Mesothelial cell of epicardium (in vitro differentiated cells): ENCODE measurements at places on chromosomes 3 and 15. TPM values are rescaled to one million over a fixed set of nuclear protein-coding genes. Genes with fewer than 3 reads are reported as not detected.
A peak's percentile ranks its signal among the peaks of the same experiment; 100 is the strongest.

TMEM212 gene
- not detected in 3 replicates for total RNA-seq

CSNK1G1 gene
- 22.9 to 27.1 TPM (median 25.5 TPM) in 3 replicates for total RNA-seq

FBXO40 gene
- total RNA-seq = not detected in 3 replicates

MEGF11 gene
- 1.2 to 3.7 TPM (median 1.5 TPM) in 3 replicates for total RNA-seq

GRCh38 chr3:20904671-20905070 lies 718.7 kb upstream of the SGO1 start:
- no peak for DNase-seq
- H3K4me3 ChIP-seq = no peak overlapping the region
- H3K36me3 ChIP-seq = no peaks in the 10 kb centered on the region
- H3K27me3 ChIP-seq = no peaks in the 10 kb centered on the region

DNA sequence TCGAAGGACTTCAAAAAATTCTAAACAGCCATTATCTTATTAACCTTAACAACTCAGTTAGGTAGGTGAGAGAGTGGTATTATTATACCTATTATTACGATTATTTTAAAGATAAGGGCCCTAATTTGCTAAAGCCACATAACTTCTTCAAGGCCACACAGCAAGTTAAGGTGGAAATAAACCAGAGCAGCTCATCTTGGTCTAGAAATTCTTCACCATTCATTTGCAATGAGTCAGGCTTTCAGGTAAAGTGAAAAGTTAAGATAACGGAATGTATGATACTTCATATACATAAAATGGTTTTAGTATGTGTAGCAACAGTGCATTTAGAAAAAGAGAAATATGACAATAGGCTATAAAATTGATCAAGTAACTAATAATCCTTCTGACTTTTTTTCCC lies 920.2 kb downstream of the ROBO1 start:
- no peak for DNase-seq
- no peaks in the 10 kb centered on the region for H3K36me3 ChIP-seq
- H3K27ac ChIP-seq = peak overlapping the region; percentile 80
- H3K4me1 ChIP-seq = peaks cover 57% of the 10 kb centered on the region
- no peaks in the 10 kb centered on the region for H3K27me3 ChIP-seq

DNA sequence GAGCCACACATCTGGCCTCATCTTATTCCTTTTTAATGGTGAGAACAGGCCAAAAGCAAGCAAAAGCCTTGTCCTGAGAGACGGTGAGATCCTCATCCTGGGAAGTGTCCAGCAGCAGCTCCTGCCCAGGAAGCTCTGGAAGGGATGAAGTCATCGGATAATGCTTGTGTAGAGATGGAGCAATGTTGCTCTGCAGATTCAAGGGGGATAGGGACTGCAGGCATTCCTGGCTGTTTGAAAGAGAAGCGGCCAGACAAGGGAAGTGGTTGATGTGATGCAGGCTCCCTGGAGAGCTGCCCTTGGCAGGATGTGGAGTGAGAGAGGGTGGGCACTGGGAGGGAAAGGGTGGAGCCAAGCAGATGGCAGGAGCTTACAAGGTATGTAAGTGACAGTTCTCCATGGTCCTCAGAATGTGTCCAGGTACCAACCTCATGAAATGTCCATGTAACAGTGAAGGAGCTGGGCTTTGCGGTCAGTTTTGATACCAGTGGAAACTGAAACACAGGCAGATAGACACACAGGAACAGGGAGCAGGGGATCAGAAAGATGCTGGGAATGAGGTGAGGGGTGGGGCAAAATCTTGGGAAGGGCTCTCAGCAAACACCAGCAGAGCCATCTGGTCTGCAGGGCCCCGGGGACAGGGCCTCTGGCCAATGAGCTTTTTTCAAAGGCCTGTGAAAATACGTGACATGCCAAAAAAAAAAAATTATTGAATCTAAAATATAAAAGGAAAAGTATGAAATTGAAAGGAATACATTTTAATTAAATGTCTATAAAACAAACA lies 32.2 kb upstream of the LACTB start:
- H3K4me1 ChIP-seq = peaks cover 33% of the 10 kb centered on the region
- H3K27me3 ChIP-seq = no peaks in the 10 kb centered on the region
- H3K4me3 ChIP-seq = no peak overlapping the region
- H3K27ac ChIP-seq = peak overlapping the region; percentile 65
- no peaks in the 10 kb centered on the region for H3K36me3 ChIP-seq
- no peak for DNase-seq

DNA sequence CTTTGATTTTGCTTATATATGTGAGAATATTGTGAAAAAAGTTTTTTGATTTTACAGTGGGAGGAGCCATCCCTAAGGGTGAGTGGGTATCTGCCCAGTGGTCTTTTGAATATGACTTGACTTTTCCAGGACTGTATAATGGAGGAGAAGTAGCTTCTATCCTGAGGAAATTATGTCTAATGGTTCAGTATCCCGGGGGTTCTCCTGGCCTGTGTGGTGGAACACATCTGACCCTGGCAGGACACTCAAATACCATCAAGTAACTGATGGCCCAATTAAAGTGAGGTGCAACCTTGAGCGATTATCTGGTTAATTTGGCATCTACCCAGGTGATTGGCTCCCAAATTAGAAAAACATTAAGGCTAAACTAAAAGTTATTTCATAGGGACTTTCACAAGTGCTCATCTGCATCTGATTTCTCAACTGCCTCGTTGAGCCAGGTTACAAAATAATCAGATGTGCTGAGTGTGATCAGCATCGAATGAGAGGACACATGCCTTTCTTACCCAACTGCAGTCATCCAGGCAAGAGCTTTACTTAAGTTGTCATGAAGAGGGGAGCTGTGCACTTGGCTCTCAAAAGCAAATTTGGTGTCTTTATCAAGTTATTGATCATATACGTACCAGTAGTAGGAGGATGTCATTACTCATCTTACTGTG lies 201.4 kb downstream of the IL5RA start:
- H3K4me1 ChIP-seq = no peaks in the 10 kb centered on the region
- no peak overlapping the region for H3K4me3 ChIP-seq
- no peak overlapping the region for H3K27ac ChIP-seq
- DNase-seq = no peak
- H3K27me3 ChIP-seq = no peaks in the 10 kb centered on the region
- peaks cover 2% of the 10 kb centered on the region for H3K36me3 ChIP-seq

DNA sequence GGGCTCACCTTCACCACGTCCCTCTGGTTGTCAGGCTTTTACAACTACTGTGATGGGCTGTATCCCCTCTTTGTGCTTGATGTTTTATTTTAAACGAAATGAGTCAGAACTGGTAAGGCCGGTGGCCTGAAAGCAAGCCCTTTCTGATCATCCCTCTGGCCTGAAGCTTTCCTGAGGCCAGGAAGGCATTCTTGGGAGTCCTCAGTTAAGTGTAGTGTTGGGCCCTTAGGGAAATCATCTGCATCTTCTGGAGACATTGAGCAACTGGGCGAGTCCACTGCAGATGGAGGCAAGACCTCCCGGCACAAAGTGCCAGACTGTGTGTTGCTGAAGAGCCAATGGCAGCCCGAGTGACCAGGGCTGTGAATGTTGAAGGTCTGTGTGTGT lies 33.0 kb upstream of the AMOTL2 start:
- H3K27ac ChIP-seq = peak overlapping the region; percentile 27
- H3K4me3 ChIP-seq = peak overlapping the region; percentile 63
- peaks cover 36% of the 10 kb centered on the region for H3K27me3 ChIP-seq
- no peak for DNase-seq
- peaks cover 23% of the 10 kb centered on the region for H3K4me1 ChIP-seq

- DNase-seq = no peak
- H3K27ac ChIP-seq = no peak overlapping the region
- H3K4me1 ChIP-seq = peaks cover 5% of the 10 kb centered on the region
- peaks cover 7% of the 10 kb centered on the region for H3K27me3 ChIP-seq
- no peaks in the 10 kb centered on the region for H3K36me3 ChIP-seq
- H3K4me3 ChIP-seq = no peak overlapping the region
Measured at GRCh38 chr3:194348354-194348753, 2.8 kb downstream of the CPN2 start.

GRCh38 chr3:88113311-88114162 lies 36.2 kb upstream of the C3orf38 start:
- DNase-seq = no peak
- no peaks in the 10 kb centered on the region for H3K4me1 ChIP-seq
- peaks cover 5% of the 10 kb centered on the region for H3K36me3 ChIP-seq
- H3K4me3 ChIP-seq = no peak overlapping the region

DNA sequence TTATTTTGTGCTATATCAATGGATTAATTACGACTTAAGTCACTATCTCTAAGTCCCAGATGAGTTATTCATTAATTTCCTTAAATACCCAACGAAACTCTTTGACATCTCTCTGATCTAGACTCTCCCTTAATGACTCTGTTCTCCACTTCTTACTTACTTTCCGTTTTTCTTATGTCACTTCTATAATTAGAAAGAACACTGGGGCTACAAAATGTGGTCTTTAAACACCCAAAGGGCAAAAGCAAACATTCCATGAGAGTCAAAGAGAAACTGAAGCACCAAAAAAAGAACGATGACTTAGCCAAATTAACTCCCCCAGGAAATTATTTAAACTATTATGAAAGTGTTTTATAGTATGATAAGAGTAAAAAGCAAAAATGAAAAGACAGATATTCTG lies 166.4 kb upstream of the UBE2E2 start:
- H3K27ac ChIP-seq = no peak overlapping the region
- peaks cover 8% of the 10 kb centered on the region for H3K27me3 ChIP-seq
- H3K4me3 ChIP-seq = no peak overlapping the region
- peaks cover 9% of the 10 kb centered on the region for H3K4me1 ChIP-seq
- H3K36me3 ChIP-seq = no peaks in the 10 kb centered on the region

GRCh38 chr15:66408254-66408653 lies 21.5 kb downstream of the MAP2K1 start:
- H3K27me3 ChIP-seq = no peaks in the 10 kb centered on the region
- H3K36me3 ChIP-seq = no peaks in the 10 kb centered on the region
- H3K4me3 ChIP-seq = no peak overlapping the region
- H3K27ac ChIP-seq = no peak overlapping the region
- DNase-seq = no peak

DNA sequence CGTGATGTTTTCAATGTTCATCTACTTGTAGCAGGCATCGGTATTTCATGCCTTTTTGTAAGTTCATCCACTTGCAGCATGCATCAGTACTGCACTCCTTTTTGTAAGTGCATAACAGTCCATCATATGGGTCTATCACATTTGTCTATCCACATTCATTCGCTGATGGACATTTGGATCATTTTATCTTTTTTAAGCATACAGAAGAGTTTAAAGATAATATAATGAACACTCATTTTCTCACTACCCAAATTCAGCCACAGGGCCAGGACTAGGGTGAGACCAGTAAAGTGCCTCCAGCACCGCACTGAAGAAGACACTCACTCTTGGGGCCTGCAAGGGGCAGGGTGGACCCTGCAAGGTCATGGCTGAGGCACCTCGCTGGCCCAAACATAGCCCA lies 309.6 kb downstream of the UACA start:
- no peaks in the 10 kb centered on the region for H3K36me3 ChIP-seq
- peaks cover 6% of the 10 kb centered on the region for H3K4me1 ChIP-seq
- no peak overlapping the region for H3K4me3 ChIP-seq
- peaks cover 15% of the 10 kb centered on the region for H3K27me3 ChIP-seq
- no peak for DNase-seq

- no peak for DNase-seq
- H3K27ac ChIP-seq = peak overlapping the region; percentile 88
- no peaks in the 10 kb centered on the region for H3K27me3 ChIP-seq
- H3K4me1 ChIP-seq = peaks cover 33% of the 10 kb centered on the region
- H3K4me3 ChIP-seq = no peak overlapping the region
Measured at GRCh38 chr3:129116482-129116946, 5.1 kb downstream of the RAB43 start.

GRCh38 chr15:80693682-80694610 lies 1.2 kb upstream of the ABHD17C start:
- H3K4me1 ChIP-seq = peaks cover 29% of the 10 kb centered on the region
- peaks cover 1% of the 10 kb centered on the region for H3K36me3 ChIP-seq
- H3K4me3 ChIP-seq = peak overlapping the region; percentile 80

GRCh38 chr15:34883633-34884032 lies 85.9 kb downstream of the AQR start:
- H3K4me3 ChIP-seq = no peak overlapping the region
- peaks cover 56% of the 10 kb centered on the region for H3K36me3 ChIP-seq
- no peak overlapping the region for H3K27ac ChIP-seq

DNA sequence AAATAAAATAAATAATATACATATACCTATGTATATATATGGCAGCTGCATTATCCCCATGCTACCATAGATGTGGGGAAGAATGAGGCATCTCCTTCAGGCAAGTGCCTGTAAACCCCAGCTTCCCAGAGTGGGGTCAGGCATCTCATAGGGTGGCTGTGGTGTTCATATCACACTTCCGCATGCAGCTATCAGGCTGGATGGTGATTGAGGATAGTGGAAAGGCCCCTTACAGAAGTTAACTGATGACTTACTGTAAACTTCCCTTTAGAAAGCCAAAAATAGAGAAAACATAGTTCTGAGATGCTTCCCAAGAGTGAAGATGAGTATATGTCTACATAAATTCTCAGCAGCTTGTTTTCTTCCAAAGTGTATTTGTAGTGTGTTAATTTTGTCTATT lies 3.5 kb upstream of the PP2D1 start:
- H3K27me3 ChIP-seq = no peaks in the 10 kb centered on the region
- no peak overlapping the region for H3K27ac ChIP-seq
- no peaks in the 10 kb centered on the region for H3K4me1 ChIP-seq
- H3K36me3 ChIP-seq = no peaks in the 10 kb centered on the region
- DNase-seq = no peak

DNA sequence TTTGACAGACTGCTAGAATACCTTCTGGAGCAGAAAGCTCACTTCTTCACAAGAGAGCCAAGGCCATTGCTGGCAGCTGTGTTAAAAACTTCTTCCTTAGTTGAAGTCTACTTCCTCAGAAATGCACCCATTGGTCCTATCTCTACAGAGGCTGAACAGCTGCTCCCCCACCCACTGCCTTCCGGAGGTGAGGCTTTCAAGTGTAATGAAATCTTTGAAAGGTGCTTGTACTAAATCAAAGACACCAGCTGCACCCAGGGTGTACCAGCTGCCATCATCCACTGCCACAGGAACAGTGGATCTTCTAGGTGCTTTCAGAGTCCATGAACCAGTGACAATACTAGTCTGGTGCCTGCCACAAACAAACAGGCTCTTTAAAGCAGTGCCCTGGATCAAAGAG lies 26.4 kb upstream of the HERC1 start:
- no peak for DNase-seq
- no peaks in the 10 kb centered on the region for H3K36me3 ChIP-seq
- H3K4me1 ChIP-seq = peaks cover 9% of the 10 kb centered on the region
- H3K27ac ChIP-seq = no peak overlapping the region
- no peak overlapping the region for H3K4me3 ChIP-seq
- no peaks in the 10 kb centered on the region for H3K27me3 ChIP-seq

- H3K27me3 ChIP-seq = no peaks in the 10 kb centered on the region
- no peak for DNase-seq
- no peak overlapping the region for H3K4me3 ChIP-seq
- no peaks in the 10 kb centered on the region for H3K4me1 ChIP-seq
- peaks cover 14% of the 10 kb centered on the region for H3K36me3 ChIP-seq
Measured at GRCh38 chr3:142796823-142797222, 73.0 kb downstream of the TRPC1 start.
